ENCODE measurements at places on chromosomes 11 and 22.

DNA sequence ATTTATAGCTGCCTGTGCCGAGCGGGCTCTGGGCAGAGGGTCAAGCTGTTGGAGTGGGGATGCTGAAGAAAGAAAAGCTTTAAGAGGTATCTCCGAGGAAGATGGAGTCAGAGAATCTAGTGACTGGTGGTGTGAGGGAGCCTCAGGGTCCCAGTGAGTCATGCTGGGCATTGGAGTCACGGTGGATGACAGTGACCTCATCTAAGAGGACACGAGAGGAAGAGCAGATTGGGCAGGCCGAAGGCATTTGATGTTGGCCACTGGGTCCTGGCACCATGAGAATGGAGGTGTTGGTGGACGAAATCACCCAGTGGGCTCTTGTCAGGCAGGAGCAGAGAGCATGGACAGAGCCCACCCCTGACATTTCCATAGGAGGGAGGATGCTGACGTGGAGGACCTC, 68.4 kb downstream of the TBC1D22A start:
- H3K4me3 ChIP-seq, result no peak overlapping the region
- no peak overlapping the region for H3K27ac ChIP-seq
- no peaks in the 10 kb centered on the region for H3K4me1 ChIP-seq
- H3K27me3 ChIP-seq, result no peaks in the 10 kb centered on the region

- H3K27ac ChIP-seq, result no peak overlapping the region
- no peaks in the 10 kb centered on the region for H3K36me3 ChIP-seq
- no peak for DNase-seq
- H3K4me1 ChIP-seq, result no peaks in the 10 kb centered on the region
Observed at GRCh38 chr11:58222721-58223120, 6.0 kb downstream of the OR10Q1 start.

- H3K27me3 ChIP-seq, result no peaks in the 10 kb centered on the region
- DNase-seq, result no peak
- peaks cover 6% of the 10 kb centered on the region for H3K4me1 ChIP-seq
- no peak overlapping the region for H3K4me3 ChIP-seq
Observed at GRCh38 chr22:50151571-50152537, 18.7 kb upstream of the PANX2 start.

DNA sequence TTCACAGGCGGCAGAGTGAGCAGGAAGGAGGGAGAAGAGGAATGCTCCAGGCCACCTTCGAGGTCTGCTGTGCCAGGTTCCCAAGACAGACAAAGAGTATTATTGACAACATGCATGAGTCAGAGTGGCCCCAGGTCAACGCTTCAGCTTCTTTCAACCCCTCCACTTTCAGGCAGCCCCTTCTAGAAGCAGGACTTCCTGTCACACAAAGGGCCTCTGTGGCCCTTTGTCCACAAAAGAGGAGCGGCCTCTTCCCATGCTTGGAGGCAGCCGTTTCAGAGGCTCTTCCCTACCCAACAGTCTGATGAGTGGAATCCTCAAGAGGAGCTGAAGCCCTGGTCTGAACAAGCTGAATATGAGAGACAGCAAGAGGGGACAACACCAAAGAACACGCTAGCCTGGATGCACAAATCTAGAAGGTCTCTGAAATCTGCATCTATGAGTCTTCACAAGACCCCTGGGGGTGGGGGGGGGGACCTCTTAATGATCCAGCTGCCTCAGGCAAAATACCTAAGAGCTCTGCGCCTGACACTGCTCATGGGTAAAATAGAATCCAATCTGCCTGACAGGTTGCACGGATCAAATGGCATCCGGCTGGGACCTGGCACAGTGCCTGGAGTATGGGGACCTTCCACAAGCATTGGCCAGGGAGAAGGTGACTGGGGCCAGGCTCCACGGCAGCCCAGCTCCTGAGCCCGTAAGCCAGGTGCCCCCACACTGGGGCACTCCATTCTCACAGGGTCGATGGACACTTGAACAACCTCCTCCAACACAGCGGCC, 67.5 kb downstream of the PACSIN2 start:
- H3K36me3 ChIP-seq, result peaks cover 12% of the 10 kb centered on the region
- no peaks in the 10 kb centered on the region for H3K27me3 ChIP-seq

- H3K4me3 ChIP-seq, result no peak overlapping the region
- peaks cover 3% of the 10 kb centered on the region for H3K4me1 ChIP-seq
- H3K27ac ChIP-seq, result no peak overlapping the region
Observed at GRCh38 chr11:112172362-112172994, 2.8 kb upstream of the BCO2 start.

GRCh38 chr11:40683010-40683409, 776.4 kb downstream of the LRRC4C start:
- H3K27me3 ChIP-seq, result no peaks in the 10 kb centered on the region
- DNase-seq, result no peak
- no peaks in the 10 kb centered on the region for H3K4me1 ChIP-seq

DNA sequence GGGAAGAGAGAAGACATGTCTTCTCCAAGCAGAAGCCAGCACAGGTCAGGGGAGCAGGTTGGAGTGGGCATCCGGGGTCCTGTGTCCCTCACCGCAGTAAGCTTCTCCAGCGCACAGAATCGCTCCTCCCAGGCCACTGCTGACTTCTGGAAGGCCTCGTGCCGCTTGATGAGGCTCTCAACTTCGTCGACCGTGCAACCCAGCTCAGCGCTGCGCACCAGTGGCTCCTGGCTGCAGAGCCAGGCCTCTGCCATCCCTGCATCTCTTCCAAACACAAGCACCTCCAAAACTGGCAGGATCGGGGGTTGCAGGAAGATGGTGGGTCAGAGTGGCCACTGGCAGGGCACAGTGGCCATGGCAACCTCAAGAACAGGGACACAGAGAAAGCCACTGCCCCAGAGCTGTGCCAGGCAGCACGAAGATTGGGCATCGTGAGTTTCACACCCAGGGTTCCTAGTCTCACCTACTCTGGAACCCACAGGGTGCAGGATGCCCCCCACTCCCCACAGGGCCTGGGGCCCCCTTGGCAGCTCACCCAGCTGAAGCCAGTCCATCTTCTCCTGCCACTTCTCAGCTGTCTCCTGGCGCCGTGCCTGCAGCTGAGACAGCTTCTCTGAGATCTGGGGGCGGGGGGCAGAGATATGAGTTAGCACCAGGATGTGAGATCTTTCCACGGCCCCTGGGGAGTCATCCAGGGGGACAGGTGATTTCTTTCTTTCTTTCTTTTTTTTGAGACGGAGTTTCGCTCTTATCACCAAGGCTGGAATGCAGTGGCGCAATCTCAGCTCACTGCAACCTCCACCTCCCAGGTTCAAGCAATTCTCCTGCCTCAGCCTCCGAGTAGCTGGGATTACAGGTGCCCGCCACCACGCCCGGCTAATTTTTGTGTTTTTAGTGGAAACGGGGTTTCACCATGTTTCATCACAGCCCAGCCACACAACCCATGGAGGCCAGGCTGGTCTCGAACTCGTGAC, 11.2 kb upstream of the RBM4B start:
- no peaks in the 10 kb centered on the region for H3K27me3 ChIP-seq
- H3K4me3 ChIP-seq, result no peak overlapping the region
- H3K27ac ChIP-seq, result no peak overlapping the region
- H3K4me1 ChIP-seq, result no peaks in the 10 kb centered on the region
- H3K36me3 ChIP-seq, result no peaks in the 10 kb centered on the region

DNA sequence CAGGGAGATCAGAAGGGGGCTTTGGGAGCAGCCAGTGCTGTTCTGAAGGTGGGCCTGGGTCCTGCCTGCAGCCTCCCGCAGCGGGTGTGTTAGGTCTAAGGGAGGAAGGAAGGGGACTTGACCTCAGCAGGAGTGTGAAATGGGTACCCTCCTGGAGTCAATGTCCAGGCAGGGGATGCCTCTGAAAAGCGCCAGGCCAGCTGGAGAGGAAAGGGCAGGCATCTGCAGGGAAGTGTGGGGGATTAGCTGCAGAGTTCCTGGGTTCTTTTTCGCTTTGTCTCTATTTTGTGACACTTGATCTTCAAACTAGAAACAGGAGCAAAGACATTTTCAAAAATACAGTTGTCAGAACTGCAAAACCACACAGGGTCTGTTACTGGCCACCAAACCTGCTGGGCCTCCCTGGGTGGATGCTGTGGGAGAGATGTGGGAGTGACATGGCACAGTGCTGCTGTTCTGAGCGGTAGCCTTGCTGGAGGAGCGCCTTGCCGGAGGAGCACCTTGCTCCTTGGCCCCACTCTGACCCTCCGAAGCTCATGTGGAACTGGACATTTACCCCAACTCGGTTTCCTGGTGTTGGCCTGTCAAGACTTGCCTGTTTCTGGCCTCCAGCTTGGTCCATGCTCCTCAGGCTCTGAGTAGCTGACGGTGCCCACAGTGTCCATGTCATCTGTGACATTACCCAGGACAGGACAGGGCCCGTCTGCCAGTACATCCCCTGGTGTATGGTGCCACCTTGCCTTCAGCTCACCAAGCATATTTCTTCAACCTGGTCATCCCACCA, 25.9 kb downstream of the MED15 start:
- no peak overlapping the region for H3K27ac ChIP-seq
- peaks cover 56% of the 10 kb centered on the region for H3K4me1 ChIP-seq
- no peak for DNase-seq
- H3K27me3 ChIP-seq, result no peaks in the 10 kb centered on the region
- no peak overlapping the region for H3K4me3 ChIP-seq

DNA sequence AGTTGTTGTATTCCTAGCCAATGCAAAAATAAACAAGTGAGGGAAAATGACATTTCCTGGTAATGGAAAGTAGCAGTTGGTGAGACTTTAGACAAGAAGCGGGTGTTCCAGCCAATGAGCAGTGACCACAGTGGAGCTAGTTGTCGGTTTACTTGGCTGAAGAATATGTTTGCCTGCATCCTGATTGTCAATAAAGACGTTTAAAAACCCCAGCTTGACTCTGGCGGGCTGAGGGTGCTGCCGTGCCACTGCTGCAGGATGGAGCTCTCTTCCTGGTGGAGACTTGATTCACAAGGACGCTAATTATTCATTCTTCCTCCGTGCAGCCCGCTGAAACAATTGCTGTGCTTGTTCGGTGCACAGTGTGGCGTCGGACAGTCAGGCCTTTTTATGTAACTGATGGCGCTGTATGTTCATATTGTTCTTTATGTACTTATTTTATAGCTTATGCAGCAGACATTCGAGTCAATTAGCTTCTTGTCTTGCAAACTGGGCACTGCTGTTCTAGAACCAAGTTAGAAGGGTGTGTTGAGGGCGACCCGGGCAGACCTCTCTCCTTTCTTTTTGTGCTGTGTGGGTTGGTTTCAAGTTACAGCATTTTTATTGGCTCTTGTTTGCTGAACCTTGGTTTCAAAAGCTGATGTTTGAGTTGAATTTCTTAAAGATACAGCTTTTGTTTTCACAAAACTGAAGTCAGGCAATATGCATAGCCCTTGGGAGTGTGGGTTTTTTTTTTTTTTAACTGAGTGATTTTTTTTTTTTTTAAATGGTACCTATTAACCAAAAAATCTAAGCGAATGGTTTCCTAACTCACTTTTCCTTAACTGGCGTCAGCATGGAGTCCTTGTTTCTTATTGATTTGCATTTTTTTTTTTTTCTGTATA, 153.9 kb downstream of the TEAD1 start:
- peaks cover 32% of the 10 kb centered on the region for H3K27me3 ChIP-seq
- H3K36me3 ChIP-seq, result no peaks in the 10 kb centered on the region
- H3K4me3 ChIP-seq, result no peak overlapping the region

GRCh38 chr11:8025123-8025522, 38.0 kb downstream of the EIF3F start:
- H3K27ac ChIP-seq, result no peak overlapping the region
- peaks cover 4% of the 10 kb centered on the region for H3K4me1 ChIP-seq
- H3K4me3 ChIP-seq, result no peak overlapping the region
- peaks cover 6% of the 10 kb centered on the region for H3K27me3 ChIP-seq
- H3K36me3 ChIP-seq, result no peaks in the 10 kb centered on the region
- DNase-seq, result no peak

DNA sequence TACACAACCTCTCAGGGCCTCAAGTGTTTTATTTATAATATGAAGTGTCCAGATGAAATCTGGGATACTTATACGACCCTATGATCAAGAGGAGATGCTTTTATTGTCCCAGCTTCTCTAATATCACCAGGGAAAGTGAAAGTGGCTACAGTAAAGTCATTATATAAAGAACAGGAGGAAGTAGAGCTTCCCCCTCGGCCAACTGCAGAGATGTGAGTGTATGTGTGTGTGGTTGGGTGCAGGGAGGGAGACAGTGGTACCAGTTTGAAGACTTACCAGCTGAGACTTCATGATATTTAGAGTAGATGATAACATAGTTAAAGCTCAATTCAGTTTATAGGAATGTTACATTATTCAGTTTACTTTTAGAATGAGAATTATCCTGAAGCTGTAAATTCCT, 373.6 kb upstream of the DDI1 start:
- no peaks in the 10 kb centered on the region for H3K36me3 ChIP-seq
- H3K27me3 ChIP-seq, result no peaks in the 10 kb centered on the region
- no peak overlapping the region for H3K27ac ChIP-seq
- DNase-seq, result no peak
- no peaks in the 10 kb centered on the region for H3K4me1 ChIP-seq
- no peak overlapping the region for H3K4me3 ChIP-seq

GRCh38 chr11:11988099-11988651, 20.3 kb downstream of the DKK3 start:
- no peak for DNase-seq
- H3K27me3 ChIP-seq, result no peaks in the 10 kb centered on the region
- no peak overlapping the region for H3K4me3 ChIP-seq
- no peaks in the 10 kb centered on the region for H3K4me1 ChIP-seq
- no peaks in the 10 kb centered on the region for H3K36me3 ChIP-seq

- H3K27ac ChIP-seq, result no peak overlapping the region
- no peak overlapping the region for H3K4me3 ChIP-seq
- peak; percentile 66 for DNase-seq
- peaks cover 5% of the 10 kb centered on the region for H3K4me1 ChIP-seq
Observed at GRCh38 chr11:14300661-14301304, 58.2 kb downstream of the RRAS2 start.

- H3K4me1 ChIP-seq, result peaks cover 4% of the 10 kb centered on the region
- H3K27me3 ChIP-seq, result no peaks in the 10 kb centered on the region
- DNase-seq, result no peak
- no peak overlapping the region for H3K4me3 ChIP-seq
Observed at GRCh38 chr11:75449776-75450175, 16.8 kb upstream of the KLHL35 start.

GRCh38 chr22:48952256-48953102, 875.2 kb downstream of the BRD1 start:
- H3K4me3 ChIP-seq, result no peak overlapping the region
- no peaks in the 10 kb centered on the region for H3K4me1 ChIP-seq
- H3K36me3 ChIP-seq, result no peaks in the 10 kb centered on the region
- DNase-seq, result no peak
- H3K27me3 ChIP-seq, result peaks cover 2% of the 10 kb centered on the region

- H3K36me3 ChIP-seq, result no peaks in the 10 kb centered on the region
- no peaks in the 10 kb centered on the region for H3K27me3 ChIP-seq
- H3K4me1 ChIP-seq, result no peaks in the 10 kb centered on the region
- no peak for DNase-seq
Observed at GRCh38 chr11:15865212-15865987, 490.9 kb downstream of the SOX6 start.

GRCh38 chr22:35842954-35843353, 125.3 kb downstream of the APOL5 start:
- no peak for DNase-seq
- no peaks in the 10 kb centered on the region for H3K36me3 ChIP-seq
- no peak overlapping the region for H3K4me3 ChIP-seq

GRCh38 chr11:762421-763072, 14.7 kb downstream of the GATD1 start:
- peaks cover 4% of the 10 kb centered on the region for H3K4me1 ChIP-seq
- H3K36me3 ChIP-seq, result peaks cover 71% of the 10 kb centered on the region
- H3K4me3 ChIP-seq, result no peak overlapping the region
- no peak for DNase-seq
- H3K27ac ChIP-seq, result no peak overlapping the region

- DNase-seq, result no peak
- H3K27me3 ChIP-seq, result no peaks in the 10 kb centered on the region
- H3K36me3 ChIP-seq, result no peaks in the 10 kb centered on the region
- H3K4me1 ChIP-seq, result no peaks in the 10 kb centered on the region
- no peak overlapping the region for H3K4me3 ChIP-seq
- H3K27ac ChIP-seq, result no peak overlapping the region
Observed at GRCh38 chr11:12100841-12101242, 9.5 kb upstream of the MICAL2 start.
